Hematopoietic multipotent progenitor cell treated with erythropoietin and hydrocortisone succinate and interleukin-3 and kit ligand, for 15 days (in vitro differentiated cells): ENCODE measurements at places on chromosomes 2 and 18.

GRCh38 chr2:177532567-177532966, 140.0 kb downstream of the AGPS start:
- no peak for DNase-seq

- no peak for DNase-seq
These were observed 534.9 kb downstream of the SLC4A3 start for GRCh38 chr2:220162320-220162719.

DNA sequence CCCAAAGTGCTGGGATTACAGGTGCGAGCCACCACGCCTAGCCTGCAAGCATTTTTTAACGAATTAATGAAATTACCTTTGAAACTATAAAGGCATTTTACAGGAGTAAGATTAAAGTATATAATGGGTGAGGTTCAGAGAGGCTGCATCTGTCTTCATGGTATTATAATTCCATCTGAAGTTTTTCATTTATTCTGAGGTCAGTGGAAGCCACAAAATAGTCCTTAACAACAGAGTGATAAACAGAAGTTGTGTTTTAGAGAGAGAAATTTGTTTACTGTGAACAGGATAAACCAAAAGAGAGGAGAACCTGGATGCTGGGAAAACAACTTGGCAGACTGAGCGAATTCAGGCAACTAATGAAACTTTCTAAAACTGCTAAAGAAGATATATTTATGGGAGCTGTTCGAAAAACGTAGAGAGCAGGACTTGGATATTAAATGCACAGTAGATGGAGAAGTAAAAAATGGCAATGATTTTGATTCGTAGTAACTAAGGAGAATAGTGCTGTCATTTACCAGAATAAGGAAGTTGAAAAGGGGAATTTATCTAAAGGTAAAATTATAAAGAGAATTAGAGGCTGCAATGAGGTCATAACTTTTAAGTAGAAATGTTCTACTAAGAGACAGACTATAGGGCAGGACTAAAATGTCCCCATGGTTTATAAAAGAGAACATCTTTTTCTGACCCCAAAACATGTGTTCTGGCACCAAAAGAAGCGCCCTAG, 37.9 kb upstream of the ITGA4 start:
- DNase-seq: no peak

GRCh38 chr18:78699499-78699898, 280.1 kb upstream of the SALL3 start:
- no peak for DNase-seq

- no peak for DNase-seq
These were observed 1063.4 kb upstream of the CHAC2 start for GRCh38 chr2:52704251-52704650.

- no peak for DNase-seq
These were observed 92.0 kb downstream of the NDUFA10 start for GRCh38 chr2:239932881-239933735.

DNA sequence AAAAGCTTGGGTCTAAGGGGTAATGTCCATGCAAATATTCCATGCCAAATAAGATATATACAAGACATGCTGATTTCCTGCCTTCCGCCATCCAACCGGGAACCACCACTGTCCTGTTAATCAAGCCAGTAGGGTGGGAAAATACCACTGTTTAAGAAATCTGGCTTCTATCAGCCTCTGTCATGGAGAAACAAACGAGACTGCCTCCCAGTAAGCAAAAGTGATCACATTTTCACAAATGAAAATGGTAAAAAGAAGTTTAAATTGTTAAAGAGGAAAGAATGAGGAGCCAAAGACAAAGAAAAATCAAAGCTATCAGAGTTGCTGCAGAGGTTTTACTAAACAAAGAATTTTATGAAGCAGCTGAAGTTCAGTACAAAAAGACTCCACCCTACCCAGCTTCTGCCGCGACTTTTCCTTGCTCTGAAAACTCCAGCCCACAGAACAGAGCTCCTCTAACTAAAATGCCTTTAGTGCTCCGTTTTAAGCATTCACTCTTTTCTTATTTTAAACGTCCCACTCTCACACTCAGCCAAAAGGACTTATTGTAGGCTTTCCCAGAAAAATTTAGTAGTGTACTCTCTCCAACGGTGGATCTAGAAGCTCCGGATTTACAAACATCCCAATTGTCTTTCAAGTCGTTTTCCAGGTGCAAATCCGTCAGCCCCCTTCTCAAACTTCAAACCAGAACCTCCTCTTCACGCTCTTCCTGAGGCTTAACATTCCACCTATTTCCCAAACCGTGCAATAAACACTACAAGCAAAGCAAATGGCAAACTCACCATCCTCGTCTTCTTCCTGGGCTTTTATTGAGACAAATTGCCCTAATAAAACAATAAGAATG, 613 bp downstream of the COL5A2 start:
- no peak for DNase-seq

DNA sequence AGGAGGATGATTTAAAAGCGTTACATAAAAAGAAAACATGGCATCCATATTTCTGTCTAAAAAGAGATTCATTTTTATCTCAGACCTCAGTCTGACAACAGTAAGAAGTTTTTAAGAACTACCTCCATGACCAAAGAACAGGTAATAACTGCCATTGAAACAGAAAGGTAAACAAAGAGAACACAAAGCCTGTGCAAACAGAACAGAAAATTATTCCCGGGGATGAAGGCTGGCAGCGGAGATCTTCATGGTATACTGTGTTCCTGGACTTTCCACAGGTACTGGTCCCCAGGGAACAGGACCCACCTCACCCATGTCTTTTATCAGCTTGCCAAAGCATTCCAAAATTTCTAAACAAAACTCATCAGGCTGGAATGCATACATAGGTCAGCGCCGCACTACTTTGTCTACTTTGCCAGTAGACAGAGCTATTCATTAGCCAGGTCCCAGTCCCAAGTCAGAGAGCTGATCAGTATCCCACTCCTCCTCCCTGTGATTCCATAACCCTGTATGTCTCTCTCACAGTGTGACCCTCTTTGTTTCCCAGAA, 277.3 kb downstream of the MBD2 start:
- DNase-seq: no peak
